Glomerular endothelial cell (primary cell): ENCODE measurements at places on chromosomes 6 and 20. TPM values are rescaled to one million over a fixed set of nuclear protein-coding genes. Genes with fewer than 3 reads are reported as not detected.
A peak's percentile ranks its signal among the peaks of the same experiment; 100 is the strongest.

DNA sequence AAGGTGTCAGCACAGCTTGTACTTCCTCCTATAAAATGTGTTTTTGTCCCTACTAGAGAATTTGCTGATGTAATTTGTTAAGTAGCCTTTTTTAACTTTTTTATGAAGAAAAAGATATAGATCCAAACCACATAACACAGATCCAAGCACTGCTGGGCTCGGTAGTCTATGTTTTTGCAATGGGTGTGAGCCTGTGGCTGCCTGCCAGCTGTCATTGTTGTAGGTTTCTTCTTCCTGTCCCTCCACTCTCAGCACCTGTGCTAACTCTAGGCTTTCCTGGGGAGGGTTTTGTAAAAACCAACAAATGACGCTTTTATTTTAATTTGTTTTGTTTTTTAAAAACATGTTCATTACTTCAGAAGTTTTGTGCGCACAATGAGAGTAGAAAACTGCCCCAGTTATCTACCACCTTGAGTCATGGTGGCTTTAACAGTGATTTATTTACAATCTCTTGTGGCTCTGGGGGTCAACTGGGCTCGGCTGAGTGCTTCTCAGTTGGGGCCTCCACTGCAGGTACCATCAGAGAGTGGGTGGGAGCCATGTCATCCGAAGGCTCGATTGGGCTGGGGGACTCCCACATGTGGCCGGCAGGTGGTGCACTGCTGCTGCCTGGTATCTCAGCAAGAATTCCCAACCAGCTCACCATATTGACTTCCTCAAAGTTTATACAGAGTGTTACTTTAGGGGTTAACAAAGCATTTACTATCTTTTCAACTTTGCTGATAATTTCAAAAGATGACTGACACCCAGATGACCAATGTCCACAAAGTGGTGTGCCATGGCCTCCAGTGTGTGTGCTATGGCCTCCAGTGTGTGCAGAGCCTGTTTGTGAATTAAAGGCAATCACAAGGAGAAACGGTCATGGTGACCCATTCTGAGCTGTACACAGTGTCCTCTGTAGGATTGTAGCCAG lies 3.0 kb upstream of the CCR6 start:
- no peak for DNase-seq

- no peak for DNase-seq
These were observed 97.4 kb downstream of the PLCB4 start for GRCh38 chr20:9166153-9166780.

DNA sequence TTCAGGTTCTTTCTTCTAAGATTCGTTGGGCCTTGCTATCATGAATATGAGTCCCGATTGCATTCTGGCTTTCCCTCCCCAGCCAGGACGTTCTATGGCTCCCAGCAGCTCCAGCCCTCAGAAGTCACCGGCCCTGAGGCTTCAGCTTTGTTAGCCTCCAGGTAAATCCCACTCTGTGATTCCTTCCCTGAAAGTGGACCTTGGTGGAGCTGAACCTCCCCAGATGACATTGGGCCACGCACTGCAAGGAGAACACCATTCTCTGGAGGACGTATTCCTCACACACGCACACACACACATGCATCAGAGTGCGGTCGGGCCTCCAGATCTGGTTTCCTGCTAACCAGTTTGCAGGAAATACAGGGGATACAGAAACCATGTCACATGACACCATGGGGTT lies 487.3 kb upstream of the CDH4 start:
- DNase-seq, result no peak

DNA sequence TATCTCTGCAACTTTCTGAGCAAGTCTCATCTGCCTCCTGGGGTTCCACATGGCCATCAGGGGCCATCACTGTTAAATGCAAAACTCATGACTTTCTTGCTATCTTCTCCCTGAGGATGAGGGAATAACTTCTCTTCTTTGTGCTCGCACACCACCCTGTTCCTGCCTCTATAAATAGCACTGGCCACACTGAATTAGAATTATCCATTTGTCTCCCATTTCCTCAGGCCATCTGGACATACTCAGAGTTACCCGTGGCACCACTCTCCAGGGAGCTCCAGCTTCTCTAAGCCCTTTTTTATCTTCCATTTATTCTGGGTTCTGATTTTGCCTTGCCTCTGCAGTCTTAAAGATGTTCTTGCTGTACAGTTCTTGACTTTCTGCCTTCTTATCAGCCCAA lies 72.8 kb upstream of the ECI2 start:
- no peak for DNase-seq

MYB gene
- total RNA-seq, result 0.29 and 0.47 TPM in 2 replicates

DNA sequence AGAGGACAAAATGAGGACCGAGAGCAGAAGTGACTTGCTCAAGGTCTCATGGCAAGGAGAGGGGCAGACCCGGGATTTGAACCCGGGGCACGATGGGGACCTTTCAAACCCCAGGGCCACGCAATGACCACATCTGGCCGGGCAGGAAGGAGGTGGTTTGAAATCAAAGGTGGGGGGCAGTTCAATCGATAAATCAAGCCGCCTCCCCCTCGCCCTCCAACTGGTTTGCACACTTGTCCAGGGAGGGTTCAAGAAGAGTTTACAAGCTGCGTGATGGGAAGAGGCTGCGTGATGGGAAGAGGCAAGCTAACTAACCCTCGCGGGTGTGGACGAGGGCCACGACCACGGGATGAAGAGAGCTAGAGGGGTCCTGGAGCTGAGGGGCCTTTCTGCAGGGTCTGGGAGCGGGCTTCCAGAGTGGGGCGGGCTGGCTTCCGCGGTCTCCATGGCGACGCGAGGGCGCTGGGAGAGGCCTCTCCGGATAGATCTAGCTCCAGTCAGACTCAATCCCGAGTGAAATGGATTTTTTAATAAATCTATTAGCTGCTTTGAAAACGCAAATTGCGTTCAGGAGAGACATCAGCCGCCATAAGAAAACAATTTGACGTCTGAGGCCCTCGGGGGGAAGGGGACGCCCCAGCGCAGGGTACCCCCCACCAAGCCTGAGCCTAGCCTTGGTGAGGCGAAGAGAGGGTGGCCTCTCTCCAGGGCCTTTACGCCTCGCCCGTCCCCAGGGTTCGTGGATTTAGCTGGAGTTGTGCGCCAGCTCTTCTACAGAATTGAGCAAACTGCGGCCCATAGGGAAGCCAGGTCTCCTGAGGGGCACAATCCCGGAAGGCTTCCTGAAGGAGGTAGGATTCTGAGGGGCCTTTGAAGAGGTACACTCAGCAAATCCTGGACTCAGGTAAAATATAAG lies 143.9 kb downstream of the GRM4 start:
- no peak for DNase-seq

FOXA2 gene
- not detected in 2 replicates for total RNA-seq

- no peak for DNase-seq
These were observed 10.9 kb upstream of the PGC start for GRCh38 chr6:41757931-41758640.

DNA sequence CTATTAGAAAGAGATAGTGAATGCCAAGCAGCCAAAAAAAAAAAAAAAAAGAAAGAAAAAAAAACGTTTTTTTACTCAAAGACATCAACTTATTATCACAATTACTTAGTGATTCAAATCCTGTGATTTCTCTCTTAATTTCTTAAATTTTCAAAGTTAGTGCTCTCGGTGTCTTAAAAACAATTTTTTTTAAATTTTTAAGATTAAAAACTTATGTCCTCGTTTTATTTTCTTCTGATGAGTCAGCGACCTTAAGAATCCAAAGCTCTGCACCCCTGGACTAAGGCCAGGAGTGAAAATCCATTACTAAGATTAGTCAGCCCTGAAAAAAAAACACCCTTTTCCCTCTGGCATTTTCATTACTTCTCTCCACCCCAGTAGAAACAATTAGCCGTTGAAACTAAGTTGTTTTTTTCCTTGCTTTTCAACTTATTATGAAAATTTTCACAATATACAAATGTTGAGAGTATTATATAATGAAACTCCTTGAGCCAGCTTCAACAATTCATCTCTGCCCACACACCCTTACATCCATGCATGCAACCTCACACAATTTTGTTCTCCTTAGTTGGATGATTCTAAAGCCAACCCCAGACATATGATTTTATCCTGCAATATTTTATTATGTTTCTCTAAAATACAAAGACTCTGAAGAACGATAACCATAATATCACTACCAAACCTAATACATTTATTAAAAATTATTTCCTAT lies 85.6 kb upstream of the CARMIL1 start:
- DNase-seq, result peak; percentile 94

- no peak for DNase-seq
These were observed 58.7 kb downstream of the MAP3K4 start for GRCh38 chr6:161050134-161050765.

LY6G6D gene
- not detected in 2 replicates for total RNA-seq

DACT2 gene
- not detected in 2 replicates for total RNA-seq
